ACHN (cell line): ENCODE measurements at places on chromosomes 7 and 10.

GRCh38 chr10:100879741-100880360 lies 32.9 kb upstream of the SLF2 start:
- DNase-seq, result peak; percentile 31

- no peak for DNase-seq
Observed at GRCh38 chr10:71667387-71667752, 52.2 kb downstream of the C10orf105 start.

GRCh38 chr7:128168667-128169210 lies 72.3 kb upstream of the LEP start:
- DNase-seq, result peak; percentile 60

DNA sequence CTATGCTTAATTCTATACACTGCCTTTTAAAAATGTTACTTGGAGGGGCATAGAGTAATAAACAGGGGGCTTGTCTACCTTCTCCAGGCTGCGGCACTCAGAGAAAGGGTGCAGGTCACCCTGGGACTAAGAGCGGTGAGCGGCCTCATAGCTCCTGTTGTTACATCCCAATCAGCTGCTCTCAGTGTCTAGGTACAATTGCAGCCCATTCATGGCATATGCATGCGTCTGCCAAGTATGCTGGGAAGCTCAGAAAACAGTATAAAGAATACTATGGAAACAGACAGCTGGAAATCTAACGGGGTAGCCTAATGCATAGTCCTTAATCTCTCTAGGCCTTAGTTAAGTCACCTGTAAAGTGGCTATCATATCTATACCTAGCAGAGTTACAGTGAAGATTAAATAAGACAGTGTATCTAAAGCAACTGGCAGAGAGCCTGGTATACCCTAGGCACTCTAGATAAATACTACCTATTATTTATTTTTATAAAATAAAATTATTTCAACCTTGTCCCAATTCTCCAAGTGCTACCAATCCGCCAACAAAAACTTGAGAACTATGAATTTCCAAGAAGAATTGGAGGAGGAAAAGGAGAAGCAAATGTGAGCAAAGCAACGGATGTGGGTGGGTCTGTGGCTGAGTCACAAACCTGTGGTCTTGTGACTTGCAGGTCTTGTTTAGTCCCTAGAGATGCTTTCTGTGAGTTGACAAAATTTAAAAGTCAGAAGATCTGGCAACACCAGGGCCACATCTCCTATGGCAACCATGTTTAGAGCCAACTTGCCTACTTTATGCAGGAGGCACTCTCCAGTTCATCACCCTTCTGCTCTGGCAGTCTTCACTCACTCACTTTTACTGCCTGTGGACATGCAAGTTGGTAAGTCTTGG lies 183.0 kb downstream of the RAPGEF5 start:
- DNase-seq, result no peak

DNA sequence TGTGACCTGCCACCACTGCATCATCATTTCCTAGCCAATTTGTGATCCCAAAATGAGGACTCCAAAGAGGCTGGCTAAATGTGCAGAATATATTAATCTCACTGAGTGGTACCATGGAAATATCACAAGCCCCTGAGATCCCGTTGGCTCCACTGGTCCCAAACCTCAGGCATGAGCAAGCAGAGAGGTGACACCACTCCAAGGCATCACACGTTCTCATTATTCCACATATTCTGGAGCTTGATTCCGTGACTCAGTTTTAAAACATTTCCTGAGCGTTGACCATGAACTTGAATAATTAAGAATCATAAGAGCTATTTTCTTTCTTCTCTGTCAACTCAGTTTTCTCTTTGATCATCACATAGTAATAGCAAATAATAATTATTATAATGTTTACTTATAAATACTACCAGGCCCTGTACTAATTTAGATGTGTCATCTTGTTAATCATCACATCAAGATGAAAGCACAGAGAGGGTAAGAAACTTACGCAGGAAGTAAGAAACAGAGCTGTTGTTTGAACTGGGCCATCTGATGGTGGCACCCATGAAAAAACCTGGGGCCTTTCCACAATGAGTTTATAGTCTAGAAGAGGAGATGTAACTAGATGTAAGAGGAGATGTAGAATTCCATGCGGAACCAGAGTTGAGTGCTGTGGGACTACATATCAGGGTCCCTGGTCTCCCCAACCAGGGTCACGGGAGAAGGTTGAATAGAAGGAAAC lies 3.5 kb downstream of the APBB1IP start:
- peak; percentile 85 for DNase-seq

DNA sequence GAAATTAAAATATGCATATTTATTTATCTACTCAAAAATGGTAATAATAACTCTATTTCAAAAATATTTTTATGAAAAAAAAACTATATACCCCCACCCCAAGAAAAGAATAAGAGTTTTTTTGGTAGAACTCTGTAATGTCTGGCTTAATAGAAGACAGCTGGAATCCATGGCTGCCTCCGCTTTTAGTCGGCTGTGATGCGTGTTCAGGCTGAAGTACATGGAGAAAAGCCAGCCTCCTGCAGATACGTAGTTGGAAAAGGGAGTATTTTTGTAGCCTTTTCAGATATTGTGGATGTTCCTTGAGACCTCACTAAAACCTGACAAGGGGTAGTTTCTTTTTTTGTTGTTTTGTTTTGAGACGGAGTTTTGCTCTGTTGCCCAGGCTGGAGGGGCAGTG lies 10.0 kb downstream of the FOXK1 start:
- DNase-seq, result no peak

GRCh38 chr10:4003348-4003973 lies 218.5 kb upstream of the KLF6 start:
- DNase-seq, result no peak

DNA sequence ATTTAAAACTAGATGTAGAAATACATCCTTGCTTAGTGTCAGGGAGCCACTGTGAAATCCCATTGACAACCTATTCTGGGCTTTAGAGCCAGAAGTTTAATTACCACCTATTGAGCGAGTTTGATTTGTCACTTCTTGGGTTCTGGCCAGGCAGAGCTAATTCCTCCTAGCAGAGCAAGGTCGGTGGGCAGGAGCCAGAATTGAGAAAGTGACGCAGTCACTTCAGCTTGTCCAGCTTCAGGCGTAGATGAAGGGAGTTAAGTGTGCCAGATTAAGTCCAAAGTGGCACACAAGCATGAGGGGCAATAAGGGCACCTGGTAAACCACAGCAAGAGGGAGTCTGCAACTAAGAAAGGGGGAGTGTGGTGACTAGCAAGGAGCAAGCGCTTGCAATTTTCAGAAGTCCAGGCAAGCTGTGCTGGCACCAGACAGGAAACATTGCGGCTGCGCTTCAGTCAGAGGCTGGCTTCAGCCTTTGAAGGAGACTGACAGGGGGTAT lies 119.4 kb downstream of the ST7 start:
- DNase-seq, result no peak
